ENCODE measurements at places on chromosomes 13 and 19.

- no peak for DNase-seq
Measured at GRCh38 chr13:32384702-32385101, 43.2 kb downstream of the N4BP2L1 start.

- no peak for DNase-seq
Measured at GRCh38 chr13:98960606-98961502, 17.0 kb downstream of the DOCK9 start.

- no peak for DNase-seq
Measured at GRCh38 chr13:31945202-31945961, 86.2 kb upstream of the FRY start.

DNA sequence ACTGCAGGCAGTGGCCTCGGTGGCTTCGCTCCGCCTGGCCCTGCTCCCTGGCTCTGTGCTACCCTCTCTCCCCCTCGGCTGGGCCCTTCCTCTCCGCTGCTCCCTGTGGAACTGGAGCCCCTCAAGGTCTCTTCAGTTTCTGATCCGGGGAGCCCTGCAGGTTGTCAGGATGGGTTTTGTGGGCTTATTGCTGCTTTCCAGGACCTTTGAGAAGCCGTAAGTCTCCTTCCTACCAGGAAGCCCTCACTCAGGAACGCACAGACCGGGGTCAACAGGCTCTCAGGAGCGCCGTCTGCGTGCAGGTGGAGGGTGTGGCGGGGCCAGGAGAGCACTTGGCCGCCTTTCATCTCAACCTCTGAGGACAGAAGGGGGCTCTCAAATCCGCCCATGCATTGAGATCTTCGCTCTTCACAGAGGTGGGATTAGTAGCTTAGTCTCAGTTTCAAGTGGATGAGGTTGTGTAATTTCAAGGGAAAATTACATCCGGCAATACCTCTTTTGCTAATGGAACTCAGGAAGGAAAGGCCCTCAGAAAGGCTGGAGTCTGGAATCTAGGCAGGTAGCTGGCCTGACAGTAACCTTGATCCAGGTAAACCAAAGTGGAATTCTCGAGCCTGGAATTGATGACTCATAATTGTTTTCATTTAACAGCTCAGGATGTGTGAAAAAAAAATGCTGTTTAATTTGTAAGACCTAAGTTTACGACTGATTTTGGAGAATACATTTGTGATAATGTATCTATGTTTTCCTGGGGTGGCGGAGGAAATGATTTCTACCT, 102.0 kb downstream of the ATP11A start:
- no peak for DNase-seq

- no peak for DNase-seq
Measured at GRCh38 chr13:30181888-30182651, 125.3 kb downstream of the KATNAL1 start.

GRCh38 chr19:58203814-58204475, 21.1 kb downstream of the ZNF274 start:
- no peak for DNase-seq

All from stimulated activated CD4-positive, alpha-beta T cell treated with anti-CD3 and anti-CD28 coated beads, Interleukin-2, amount 100 ng/mL, for 24 hours (primary cell).